ENCODE measurements at places on chromosomes 5 and 9.

GRCh38 chr5:152004095-152004494 lies 79.4 kb upstream of the GLRA1 start:
- DNase-seq, result no peak

- DNase-seq, result no peak
Observed at GRCh38 chr9:108854094-108854493, 1.7 kb downstream of the ACTL7B start.

- DNase-seq, result no peak
Observed at GRCh38 chr9:101325053-101325452, 59.8 kb downstream of the BAAT start.

- DNase-seq, result no peak
Observed at GRCh38 chr5:107025712-107026497, 644.8 kb downstream of the EFNA5 start.

DNA sequence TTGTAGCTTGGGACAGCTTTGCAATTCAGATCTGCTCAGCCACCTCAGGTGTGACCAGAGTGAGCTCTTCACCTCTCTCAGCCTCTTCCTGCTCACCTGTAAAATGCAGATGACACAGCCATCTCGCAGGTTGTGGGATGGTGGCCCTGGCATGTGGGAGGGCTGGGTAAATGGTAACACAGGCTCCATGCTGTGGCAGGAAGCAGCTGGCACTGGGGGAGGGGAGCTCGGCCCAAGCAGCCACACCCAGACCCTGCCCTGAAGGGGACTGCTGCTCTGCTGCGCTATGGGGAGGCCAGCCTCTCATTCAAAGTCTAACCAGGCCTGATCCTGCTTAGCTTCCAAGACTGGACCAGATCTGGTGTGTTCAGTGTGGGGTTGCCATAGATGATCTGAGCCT lies 24.1 kb downstream of the PHF2 start:
- DNase-seq, result no peak

- DNase-seq, result no peak
Observed at GRCh38 chr9:76605321-76605900, 146.4 kb downstream of the GCNT1 start.

DNA sequence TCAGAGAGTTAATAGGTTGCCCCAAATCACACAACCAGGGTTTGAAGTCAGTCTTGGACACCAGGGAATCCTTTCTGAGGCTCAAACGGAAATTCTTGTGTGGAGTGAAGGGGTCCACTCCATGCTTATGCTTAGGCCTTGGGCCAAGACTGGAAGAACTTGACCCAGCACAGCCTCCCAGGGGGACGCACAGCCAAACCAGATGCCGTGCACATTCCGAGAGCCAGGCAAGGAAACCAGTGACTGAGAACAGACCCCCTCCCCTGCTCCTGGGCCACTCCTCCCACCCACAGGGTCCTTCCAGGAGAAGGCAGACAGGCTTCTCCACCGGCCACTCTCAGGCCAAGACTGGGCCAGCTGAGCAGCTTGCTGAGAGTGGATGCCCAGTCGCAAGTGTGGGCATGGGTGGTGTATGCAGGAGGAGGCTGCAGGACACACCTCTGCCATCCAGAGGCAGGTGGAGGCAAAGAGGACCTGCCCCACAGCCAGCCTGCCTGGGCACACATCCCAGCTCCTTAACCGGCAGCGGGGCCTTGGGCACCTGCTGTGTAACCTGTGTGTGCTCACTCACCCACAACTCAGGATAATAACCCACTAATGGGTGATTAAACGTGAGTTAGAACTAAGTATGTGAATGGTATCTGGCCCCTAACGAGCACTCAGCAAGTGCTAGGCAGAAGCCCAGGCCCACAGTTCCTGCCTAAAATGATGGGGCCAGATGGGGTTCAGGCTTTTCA lies 38.0 kb downstream of the NIPAL4 start:
- no peak for DNase-seq

DNA sequence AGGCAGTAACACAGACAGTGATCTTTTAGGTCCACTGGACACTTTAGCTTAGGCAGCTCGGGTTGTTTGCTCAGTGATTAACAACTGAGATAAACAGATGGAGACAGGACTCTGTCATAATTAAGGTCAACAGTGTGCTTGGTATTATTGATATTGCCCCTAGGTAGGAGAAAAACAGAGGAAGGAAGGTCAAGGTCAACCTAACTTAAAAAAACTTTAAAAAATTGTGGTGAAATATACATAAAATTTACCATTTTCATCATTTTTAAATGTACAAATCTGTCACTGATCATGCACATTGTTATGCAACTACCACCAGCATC lies 2.1 kb upstream of the HSPA4 start:
- no peak for DNase-seq

DNA sequence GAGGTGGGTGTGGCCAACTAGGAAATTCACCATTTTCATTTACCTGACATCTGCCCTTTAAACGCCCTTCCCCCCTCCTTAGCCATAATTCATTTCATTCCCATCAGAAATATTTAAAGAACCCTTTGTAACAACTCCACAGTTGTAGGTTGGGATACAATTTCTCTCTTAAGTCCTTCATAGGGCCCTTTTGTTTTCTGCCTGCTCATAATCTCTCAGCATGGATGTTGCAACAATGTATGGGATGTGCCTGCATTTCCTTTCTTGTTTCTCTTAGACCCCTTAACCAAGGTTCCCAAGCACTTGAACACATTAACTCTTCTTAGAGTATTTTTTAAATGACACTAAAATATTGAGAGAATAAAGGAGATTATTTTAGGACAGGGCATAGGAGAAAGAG lies 51.7 kb upstream of the MYO10 start:
- DNase-seq, result no peak

GRCh38 chr9:100426189-100426529 lies 784 bp upstream of the MSANTD3 start:
- DNase-seq, result no peak

- no peak for DNase-seq
Observed at GRCh38 chr9:132461281-132461896, 51.4 kb downstream of the CFAP77 start.

GRCh38 chr5:98941131-98941883 lies 12.5 kb upstream of the CHD1 start:
- no peak for DNase-seq

GRCh38 chr9:135294836-135295235 lies 184.7 kb upstream of the PPP1R26 start:
- no peak for DNase-seq

DNA sequence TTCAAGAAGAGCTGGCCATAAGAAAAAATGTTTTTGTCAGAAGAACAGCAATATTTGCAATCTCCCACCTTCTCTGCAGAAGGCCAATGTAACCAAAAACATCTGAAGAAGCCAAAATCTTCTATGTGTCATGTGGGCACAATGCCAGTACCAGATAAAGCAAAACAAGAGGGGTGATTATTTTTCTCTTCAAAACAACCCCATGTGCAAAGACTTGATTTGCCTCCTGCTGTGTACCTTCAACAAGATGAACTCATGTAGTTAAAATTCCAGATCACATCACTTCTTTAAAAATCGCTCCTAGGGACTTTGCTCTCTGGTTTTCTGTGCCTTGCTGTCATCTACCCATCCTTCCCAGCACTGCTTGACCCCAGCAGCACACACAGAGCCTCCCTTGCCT lies 134.0 kb upstream of the MAP3K1 start:
- DNase-seq, result no peak

GRCh38 chr9:71602652-71603051 lies 165.7 kb downstream of the CEMIP2 start:
- DNase-seq, result no peak

DNA sequence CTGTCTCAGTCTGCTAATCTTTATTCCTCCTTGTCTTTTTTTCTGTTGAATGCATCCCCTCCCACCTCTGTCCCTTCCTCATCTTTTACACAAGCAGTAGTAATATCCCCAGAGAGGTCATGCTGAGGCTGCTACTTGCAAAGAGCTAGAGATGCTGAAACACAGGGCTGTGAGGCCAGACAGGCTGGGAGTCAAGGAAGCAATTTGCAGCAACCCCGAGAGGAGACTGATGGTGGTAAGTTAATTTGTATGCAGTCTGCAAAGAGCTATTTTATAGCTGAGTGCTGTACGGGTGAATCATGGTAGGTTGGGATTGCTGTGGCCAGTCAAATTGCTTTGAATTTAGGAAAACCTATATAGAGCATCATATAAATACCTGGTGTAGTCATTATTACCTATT lies 90.2 kb upstream of the SLC24A2 start:
- no peak for DNase-seq

- DNase-seq, result peak; percentile 37
Observed at GRCh38 chr5:79795764-79796398, 106.2 kb downstream of the CMYA5 start.

DNA sequence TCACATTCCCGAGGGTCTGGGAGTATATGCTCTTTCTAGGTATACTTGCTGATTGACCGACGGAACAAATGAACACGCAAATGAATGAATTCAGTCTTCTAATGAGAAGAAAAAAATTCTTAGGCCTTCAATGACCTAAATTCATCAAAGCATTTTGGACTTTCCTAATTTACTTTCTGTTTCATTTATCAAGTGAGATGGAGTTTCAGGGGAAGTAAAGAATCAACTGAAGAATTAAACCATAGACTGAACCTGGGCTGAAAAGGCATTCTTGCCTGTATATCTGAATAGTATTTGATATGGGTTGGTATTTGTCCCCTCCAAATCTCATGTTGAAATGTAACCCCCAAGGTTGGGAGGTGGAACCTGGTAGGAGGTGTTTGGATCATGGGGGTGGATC lies 64.1 kb downstream of the ZFAND5 start:
- DNase-seq, result no peak

- DNase-seq, result peak; percentile 69
Observed at GRCh38 chr9:136765041-136765440, 723 bp upstream of the LCN15 start.

GRCh38 chr9:34047864-34048726 lies 592 bp downstream of the UBAP2 start:
- DNase-seq, result peak; percentile 45

DNA sequence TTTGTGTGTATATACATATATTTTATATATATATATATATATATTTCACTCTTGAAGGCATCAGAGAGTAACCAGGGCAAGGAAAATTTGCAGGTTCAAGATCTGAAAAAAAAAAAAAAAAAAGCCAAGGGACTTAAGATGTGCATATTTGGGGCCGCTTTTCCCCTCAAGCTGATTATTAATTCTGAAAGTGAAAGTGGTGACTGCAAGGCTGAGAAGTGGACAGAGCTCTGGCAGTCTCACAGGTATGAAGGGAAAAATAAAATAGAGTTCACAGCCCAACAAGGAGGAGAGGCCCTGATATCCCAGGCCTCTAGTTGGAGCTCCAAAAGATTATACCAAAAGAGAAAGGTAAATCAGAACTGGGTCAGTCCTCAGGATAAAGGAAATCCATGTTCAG lies 234.4 kb upstream of the GAS1 start:
- no peak for DNase-seq

- no peak for DNase-seq
Observed at GRCh38 chr5:161751265-161751664, 65.7 kb downstream of the GABRA6 start.

DNA sequence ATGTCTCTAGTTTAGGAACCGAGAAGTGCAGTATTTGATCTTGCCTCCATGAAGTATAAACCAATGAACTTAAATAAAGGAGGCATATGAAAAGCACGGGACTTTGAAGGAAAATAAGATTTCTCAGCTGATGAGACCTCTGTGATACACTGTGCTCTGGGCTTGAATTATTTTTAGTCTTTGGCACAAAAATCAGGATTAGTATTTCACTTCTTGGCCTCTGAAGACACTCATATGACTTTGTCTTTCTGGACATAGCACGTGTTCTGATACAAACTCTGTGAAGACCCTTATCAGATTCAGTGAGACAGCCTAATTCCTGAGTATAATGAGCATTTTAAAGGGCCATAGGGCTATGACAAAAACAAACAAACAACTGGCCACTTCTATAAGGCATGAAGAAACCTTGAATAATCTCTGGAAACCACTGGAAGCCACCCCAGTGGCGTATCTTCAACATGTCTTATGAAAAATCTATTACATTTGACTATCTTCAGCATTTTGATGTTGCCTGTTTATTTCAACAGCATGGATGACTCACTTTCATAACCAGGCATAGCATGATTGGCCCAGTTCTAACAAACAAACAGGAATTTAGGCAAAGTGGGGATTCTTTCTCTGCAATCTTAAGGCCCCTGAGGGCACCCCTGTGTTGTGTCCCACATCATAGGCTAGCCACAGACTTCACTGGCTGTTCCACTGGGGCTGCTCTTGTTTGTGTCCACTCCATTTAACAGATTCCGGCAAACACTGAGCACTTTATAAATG lies 90.3 kb upstream of the ZNF462 start:
- DNase-seq, result no peak

DNA sequence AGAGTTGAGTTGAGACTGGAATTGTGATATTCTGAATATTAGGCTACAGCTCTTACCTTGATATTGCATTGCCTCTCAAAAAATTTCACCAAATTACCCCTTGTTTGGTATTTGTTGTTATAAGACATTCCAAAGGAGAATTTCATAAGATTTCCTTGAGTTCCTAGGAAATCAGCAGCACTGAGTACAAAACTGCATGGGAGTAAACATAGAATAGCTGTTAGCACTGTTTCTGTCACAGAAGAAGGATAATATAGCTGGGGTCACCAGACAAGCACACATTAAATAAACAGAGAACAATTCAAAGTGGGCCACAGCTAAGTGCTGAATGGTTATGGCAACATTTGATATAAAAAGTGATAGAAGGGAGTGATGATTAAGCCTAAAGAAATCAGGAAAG lies 724.3 kb downstream of the PRELID2 start:
- DNase-seq, result no peak

DNA sequence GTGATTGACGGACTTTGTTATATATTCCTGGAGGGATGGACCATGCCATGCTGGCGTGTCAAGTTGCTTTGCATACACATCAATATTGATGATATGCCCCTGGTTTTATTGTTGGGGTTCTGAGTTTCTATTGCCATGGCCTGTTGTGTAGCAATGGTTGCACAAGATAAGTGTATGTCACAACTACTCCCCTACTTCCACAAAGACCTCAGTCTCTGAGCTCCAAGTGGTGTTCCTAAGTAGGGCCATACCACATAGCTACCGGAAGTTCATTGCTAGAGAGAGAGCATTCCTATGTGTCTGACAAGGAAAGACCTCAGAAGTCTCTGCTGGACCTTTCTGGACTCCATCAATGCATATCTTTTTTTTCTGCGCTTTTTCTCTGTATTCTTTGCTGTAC lies 19.8 kb downstream of the TXNDC8 start:
- no peak for DNase-seq

GRCh38 chr9:92001244-92001643 lies 51.2 kb upstream of the ROR2 start:
- DNase-seq, result no peak

DNA sequence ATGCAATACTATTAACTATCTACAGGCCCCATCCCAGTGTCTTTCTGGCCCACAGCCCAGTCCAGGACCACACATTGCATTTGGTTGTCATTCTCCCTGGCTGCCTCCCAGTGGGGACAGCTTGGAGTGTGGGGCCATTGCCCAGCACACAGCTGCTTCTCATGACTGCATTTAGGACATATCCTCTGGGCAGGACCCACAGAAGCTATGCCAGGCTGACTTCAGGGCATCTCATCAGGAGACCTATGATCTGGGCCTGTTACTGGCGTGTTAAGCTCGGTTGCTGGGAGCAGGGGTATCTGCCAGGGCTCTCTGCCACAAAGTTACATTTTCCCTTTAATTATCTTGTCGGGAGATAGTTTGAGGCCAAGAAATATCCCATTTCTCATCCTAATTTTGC lies 32.1 kb upstream of the CLPTM1L start:
- DNase-seq, result no peak
